ENCODE measurements at places on chromosomes 7 and 10.

DNA sequence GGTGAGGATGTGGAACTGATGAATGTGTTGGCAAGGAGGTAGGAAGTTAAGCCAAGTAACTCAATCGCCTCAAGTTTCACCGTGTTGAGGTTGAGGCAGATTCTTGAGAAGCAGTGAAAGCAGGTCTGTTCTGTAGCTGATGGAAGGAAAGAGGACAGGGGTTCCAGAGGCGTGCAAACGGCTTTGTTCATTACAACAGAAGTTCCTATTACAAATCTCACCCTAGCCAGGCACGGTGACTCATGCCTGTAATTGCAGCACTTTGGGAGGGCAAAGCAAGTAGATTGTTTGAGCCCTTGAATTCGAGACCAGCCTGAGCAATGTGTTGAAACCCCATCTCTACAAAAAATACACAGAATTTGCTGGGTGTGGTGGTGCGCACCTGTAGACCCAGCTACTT is 36.9 kb upstream of the PTF1A start:
- DNase-seq = peak; percentile 38

DNA sequence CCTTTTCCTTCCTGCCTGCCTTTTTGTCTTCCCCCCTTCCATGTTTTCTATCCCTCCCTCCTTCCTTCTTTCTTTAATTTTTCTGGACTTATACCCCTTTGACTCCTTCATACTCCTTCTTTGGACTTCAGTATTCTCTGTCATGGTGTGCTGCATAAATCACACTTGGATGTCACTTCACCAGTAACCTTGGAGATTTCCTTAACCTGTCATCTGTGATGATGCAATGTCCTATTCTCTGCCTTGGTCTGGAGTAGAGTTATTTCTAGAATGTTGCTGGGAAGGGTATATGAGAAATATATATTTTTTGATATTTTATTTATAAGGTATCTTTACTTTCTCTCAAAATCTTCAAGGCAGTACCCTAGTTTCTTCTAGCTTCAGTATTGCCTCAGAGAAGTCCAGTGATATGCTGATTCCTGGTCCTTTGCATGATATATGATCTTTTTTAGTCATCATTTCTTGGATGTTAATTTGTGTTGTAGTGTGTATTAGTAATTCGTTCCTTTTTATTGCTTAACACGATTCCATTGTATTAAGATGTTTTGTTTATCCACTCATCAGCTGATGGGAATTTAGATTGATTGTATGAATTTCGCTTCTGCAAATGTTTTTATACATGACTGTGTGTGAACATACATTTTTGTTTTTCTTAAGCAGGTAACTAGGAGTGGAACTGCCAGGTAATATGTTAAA is 206.9 kb upstream of the MBL2 start:
- no peak for DNase-seq

DNA sequence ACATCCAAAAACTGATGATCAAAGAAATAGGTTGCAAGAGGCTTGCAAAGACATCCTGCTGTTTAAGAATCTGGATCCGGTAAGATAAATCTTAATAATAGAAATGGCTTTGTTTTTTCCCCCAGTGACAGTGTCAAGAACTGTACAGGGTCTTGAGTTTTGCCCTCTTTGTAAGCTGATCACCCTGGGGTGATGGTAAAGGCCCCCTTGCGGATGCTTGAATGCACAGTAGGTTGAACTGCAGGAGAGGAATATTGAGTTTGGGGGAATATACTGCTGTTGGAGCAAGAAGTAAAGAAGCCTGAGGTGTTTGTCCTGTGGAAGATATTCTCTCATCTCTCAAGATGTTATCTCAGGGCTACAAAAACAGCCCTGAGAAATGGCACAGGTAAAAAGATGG is 40.6 kb upstream of the HBP1 start:
- no peak for DNase-seq

DNA sequence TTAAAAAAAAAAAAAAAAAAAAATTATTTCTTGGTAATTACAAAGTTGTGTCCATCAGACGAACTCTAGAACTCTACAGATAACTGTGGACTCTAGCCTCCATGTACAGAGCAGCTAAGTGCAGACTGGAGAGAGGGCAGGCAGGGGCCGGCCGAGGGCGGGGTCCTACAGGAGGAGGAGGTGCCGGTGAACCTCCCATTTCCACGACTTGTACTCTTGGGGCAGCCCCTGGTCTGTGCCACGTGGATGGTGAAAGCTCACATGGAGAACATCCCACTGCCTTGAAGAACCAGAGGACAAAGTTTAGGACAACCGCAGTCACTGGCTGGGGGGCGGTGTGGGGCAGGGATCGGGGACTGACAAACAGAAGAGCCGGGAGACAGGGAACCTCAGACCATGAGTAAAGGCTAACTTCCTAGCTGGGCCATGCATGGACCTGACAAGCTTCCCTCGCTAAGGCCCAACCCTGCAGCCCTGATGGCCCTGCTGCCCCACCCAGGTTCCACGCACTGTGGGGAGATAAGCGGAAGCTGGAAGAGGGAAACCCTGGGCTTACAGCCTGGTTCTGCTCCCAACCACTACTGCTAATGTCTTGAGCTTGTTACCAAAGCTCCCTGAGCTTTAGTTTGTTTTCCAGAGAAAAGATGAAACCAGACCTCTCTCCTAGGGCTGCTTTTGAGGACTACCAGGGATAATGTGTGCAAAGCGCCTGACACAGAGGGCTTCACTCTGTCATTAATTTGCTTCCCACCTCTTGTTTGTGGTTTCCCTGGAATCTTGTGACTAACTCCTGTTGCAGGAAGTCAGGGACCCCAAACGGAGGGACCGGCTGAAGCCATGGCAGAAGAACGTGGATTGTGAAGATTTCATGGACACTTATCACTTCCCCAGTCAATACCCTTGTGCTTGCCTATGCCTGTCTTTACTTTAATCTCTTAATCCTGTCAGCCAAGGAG is 16.1 kb upstream of the SEC61G start:
- DNase-seq = no peak

- peak; percentile 14 for DNase-seq
These were observed 411.5 kb upstream of the ZMIZ1 start for GRCh38 chr10:78657163-78657861.

- DNase-seq = no peak
These were observed 140.2 kb upstream of the PPP2R2D start for GRCh38 chr10:131760416-131761166.

DNA sequence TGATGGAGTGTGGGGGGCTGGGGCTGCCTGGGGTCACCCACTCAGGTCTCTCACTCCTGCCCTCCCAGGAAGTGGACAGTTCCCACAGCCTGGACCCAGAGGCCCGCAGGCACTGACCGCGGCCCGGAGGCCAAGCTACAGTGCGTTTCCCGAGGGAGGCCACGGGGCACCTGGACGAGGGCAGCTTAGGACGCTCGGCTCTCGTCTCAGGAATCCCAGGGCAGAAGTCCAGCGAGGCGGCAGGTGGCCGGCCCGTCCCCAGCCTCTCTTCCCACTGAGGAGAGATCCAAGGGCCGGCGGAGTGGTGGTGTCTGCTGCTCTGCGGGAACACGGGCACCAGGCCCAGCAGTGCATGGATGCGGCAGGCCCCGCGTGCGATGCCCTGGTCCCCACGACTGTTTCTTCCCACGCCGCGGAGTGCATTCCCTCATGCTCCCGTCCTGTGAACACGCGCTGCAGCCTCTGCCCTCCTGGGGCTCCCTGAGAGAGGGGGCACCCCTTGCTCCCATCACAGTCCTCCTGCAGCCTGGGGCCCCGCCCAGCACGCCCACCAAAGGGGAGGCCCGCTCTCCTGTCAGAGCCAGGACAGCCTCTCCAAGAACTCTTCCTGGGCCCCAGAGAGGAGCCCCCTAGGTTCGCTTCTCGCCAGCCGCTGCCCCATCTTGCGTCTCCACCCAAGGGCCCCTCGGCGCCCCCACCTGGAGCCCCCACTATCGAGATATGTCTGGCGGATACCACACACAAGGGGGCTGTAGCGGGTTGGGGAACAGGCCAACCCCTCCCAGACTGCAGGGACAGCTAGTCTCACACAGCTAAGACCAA is 24.3 kb upstream of the GPR146 start:
- no peak for DNase-seq

DNA sequence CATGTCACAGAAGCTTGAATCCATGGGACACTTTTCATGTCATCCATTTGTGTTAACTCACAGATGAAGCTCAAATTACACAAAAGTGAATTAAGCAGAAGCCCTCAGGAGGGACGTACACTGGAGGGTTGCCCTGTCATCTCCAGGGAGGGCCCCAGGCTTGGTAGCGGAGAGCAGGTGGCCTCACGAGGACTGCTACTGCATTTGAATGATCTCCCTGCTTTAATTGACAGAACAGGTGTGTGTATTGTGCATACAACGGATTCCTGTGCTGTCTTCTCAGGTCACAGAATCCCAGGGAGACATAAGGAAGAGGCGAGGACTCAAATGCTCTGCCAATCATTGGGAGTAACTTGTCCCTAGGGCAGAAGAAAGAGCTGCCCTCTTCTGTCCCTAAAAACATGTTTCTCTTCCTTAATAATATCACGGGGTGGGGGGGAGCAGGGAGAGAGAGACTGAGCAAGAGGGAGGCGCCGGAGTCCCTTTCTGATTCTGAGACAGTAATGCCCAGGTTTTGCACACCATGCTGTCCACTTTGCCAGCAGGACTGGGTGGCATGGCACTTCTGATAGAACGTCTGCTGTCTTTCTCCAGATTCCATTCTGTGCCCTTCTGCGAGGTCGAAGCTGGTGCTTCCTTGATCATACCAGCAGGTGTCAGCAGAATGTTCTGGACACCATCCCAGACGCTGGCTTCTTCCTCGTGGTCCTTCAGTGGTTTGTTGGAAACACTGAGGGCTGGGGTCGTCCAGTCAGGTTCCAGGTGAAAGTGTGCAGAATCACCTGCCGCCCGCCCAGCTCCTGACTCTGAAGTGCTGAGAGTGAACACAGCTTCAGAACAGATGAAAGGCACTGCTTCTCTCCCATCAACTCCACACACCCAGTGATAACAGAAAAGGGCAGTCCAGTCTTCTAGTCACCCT is 26.2 kb upstream of the RASGEF1A start:
- DNase-seq = peak; percentile 74

DNA sequence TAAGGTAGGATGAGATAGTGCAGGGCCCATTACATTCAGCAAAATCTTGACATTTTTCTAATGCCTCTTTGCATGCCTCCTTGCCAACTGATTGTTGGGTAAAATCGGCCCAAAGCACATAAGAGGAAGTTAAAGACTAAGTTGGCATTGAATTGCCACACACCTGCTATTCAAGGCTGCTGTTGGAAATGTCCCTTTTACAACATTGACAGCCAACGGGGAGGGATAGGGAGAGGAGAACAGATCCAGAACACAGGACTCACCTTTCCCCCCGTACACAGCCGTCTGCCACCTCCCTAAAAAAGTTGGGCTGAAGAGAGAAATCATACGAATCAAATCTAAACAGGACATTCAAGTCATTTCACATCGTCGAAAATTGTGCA is 695 bp downstream of the FAM237B start:
- DNase-seq = no peak

DNA sequence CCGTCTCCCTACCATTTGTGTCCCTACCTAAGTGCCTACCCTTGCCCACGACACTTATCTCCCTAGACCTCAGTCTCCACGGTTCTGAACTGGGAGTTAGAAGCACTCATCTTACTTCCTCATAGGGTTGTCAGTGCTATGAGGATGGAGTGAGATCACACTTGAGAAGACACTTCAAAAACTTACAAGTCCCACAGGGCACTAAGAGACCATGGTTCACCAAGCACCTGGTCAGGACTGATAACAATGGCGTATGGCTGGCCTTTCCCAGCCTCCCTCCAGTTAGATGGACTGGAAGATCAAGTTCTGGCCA is 43.2 kb downstream of the KCNMA1 start:
- no peak for DNase-seq

GRCh38 chr10:30534465-30535144 is 94.9 kb downstream of the LYZL2 start:
- peak; percentile 77 for DNase-seq

GRCh38 chr10:1499359-1499957 is 237.9 kb downstream of the ADARB2 start:
- peak; percentile 77 for DNase-seq

DNA sequence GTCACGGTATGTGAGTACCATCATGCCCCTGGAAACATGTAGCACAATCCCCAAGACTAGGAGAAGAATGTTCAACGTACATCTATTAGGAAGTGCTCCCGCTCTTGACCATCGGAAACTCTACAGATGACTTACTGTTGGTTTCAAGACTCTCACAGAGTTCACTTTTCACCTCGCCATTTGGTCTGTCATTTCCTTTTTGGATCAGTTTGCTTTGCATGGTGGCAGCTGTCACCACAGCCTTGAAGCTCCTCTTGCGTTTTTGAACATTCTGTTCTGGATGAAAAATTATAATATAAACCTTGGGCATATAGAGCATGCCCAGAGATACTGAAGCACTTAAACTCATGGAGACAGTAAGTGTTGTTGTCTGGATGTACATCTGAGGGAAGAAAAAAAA is 806.8 kb downstream of the GRM8 start:
- no peak for DNase-seq

DNA sequence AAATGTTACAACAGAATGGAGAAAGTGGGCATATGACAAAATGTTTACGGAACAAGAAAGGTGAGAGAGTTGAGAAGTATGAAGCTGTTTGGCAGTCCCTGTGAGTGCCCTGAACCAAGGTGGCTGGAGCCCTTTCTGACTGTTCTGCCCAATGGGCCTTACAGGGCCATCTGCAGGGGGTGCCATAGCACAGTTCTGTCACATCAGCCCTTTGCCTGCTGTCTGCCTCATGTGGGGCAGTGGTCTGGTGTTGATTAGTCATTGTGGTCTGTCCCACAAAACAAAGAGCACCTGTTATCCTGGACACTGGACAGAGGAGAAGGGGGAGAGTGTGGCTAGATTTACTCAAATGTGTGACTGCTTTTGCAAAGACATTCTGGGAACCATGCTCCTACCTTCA is 51.5 kb upstream of the OSBPL3 start:
- DNase-seq = no peak

DNA sequence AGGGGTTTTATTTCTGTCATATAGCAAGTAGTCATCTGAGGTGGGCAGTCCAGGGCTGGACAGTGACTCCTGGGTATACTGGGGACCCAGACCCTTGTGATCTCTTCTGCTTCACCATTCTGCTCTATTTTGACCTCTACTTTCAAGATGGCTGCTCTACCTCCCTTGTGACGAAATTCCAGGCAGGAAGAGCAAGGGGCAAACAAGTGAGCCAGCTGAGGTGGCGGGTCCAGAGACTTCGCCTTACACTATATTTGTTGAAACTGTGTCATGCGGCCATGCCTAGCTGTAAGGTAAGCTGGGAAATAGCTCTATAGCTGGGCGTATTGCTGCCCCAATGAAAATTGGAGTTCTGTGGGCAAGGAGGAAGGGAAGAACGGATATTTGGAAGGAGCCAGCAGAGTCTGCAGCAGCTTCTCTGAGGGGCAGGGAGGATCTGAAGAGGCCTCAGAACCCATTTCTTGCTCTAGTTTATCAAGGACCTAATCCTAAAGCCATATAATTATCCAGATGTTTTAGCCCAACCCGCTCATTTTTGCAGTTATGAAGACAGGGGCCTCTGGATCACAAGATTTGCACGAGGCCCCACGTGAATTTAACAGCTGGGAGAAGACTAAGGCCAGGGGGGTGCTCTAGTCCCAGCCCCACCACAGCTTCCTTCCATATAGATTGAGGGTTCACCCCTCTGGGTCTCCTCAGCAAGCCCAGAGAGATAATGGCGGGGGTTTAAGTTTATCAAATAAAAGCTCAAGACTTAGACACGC is 7.7 kb upstream of the CPA1 start:
- no peak for DNase-seq

Measured in RKO (cell line).